ENCODE measurements at places on chromosomes 1 and 21. TPM values are rescaled to one million over a fixed set of nuclear protein-coding genes. Genes with fewer than 3 reads are reported as not detected.

The RNF186 gene
- not detected for total RNA-seq

The NOTCH2 gene
- total RNA-seq: 4.7 TPM

The ATG4C gene
- 6.0 TPM for total RNA-seq

The SEMA6C gene
- 15.6 TPM for total RNA-seq

The TRIM46 gene
- 4.5 TPM for total RNA-seq

The SLC27A3 gene
- total RNA-seq: 19.4 TPM

The AMY1B gene
- total RNA-seq: not detected

The STPG1 gene
- total RNA-seq: 2.6 TPM

The ROR1 gene
- total RNA-seq: 0.16 TPM

The NLRP3 gene
- 0.31 TPM for total RNA-seq

The DDX59 gene
- total RNA-seq: 8.3 TPM

The PRRX1 gene
- total RNA-seq: 0.49 TPM

The SPRR2B gene
- total RNA-seq: not detected

The SLC39A1 gene
- 87.4 TPM for total RNA-seq

The KCNJ15 gene
- 1.1 TPM for total RNA-seq

The SON gene
- 234 TPM for total RNA-seq

The PLEKHA6 gene
- total RNA-seq: 4.3 TPM

The ANKRD34A gene
- total RNA-seq: 0.13 TPM

The ATP1A4 gene
- total RNA-seq: not detected

The TRPM2 gene
- total RNA-seq: 0.76 TPM

The HOOK1 gene
- not detected for total RNA-seq

The DNAJB4 gene
- 75.9 TPM for total RNA-seq

The OR6K3 gene
- not detected for total RNA-seq

The C1orf87 gene
- not detected for total RNA-seq

The RGS18 gene
- not detected for total RNA-seq

The SLC22A15 gene
- 0.16 TPM for total RNA-seq

The GBP6 gene
- total RNA-seq: not detected

The ZNF683 gene
- total RNA-seq: not detected

The KRTAP19-1 gene
- not detected for total RNA-seq

The TDRD5 gene
- total RNA-seq: not detected

The C8A gene
- total RNA-seq: not detected

The TRAF3IP3 gene
- not detected for total RNA-seq

The COL6A1 gene
- 25.9 TPM for total RNA-seq

The DAB1 gene
- total RNA-seq: not detected

The LORICRIN gene
- total RNA-seq: not detected

The CDC42BPA gene
- 159 TPM for total RNA-seq

The AMY1A gene
- not detected for total RNA-seq

The OVAAL gene
- not detected for total RNA-seq

The HSD3B2 gene
- total RNA-seq: not detected

The DSTYK gene
- total RNA-seq: 7.9 TPM

The LIPI gene
- not detected for total RNA-seq

Measured in bladder microvascular endothelial cell (primary cell).